CD4-positive, alpha-beta T cell treated with Interleukin-21 for 1 hour (primary cell): ENCODE measurements at places on chromosomes 5 and 9.
A peak's percentile ranks its signal among the peaks of the same experiment; 100 is the strongest.

DNA sequence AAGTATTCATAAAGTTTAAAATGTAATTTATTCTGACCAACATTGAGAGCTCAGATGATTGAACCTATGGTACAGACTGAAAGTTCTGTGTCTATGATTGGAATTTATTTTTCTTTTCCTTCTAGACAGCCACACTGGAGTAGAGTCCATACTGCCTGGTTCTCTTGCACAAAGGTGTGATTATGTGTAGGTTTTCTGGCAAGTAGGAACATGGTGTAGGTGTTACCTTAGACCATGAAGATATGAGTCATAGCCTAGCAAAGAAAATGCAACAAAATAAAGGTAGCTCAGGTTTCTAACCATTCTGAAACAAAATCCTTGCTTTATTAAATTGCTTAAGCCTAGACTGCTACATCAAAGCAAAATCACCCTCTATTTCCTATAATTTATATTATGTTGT lies 143.4 kb downstream of the CDH12 start:
- no peak for DNase-seq

DNA sequence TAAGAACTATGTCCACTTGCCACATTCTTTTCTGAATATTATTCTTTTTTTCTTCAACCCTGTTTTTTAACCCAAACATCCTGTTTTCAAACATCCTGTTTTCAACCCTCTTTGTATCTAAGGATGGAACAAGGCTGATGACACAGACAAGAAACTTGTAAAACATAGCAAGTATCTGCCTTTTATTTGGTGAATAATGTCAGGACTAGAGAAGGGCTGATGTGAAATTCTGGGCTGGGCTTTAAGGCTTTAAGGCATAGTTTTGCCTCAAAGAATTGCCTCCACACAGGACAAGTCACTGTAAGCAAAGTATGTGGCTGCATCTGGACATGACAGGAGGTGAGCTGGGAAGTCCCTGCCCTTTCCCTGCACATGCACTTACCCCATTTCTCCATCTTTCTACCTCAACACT lies 42.5 kb upstream of the RIC1 start:
- peak; percentile 32 for DNase-seq

DNA sequence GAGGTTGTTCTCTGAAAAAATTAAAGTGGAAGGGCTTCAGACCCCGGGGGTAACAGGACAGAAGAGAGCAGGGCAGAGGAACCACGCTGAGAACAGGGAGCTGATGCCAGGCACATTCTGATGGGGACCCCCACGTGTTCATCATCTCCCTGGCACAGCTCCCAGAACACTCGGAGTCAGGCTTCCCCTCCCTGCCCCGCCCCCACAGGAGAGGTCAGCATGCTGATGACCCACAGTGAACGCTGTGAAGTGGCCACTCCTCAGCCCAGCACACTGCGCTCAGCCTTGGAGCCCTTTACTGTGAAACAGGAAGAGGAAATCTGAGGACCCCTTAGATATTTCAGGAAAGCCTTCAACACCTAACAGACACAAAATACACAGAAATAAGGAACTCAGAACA lies 16.4 kb downstream of the RETREG1 start:
- no peak for DNase-seq

DNA sequence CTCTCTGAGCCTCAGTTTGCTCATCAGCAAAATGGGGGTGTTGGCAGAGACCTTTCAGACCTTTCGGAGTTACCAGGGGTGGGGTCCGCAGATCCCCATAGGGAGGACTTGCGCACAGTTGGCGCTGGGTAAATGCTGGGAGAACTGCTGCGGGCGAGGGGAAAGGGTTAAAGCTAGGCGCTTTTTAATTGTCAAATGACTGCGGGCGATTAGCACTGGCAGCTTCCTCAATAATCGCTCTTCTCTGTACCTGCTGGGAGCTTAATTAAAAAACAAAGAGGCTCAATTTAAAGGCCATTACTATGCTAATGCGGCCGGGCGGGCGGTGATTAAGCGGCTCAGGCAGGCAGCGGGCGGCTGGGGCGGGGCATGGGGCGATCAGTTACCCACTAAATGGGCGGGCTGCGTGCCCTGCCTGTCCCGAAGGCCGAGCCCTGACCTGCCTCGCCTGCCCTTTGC lies 63.0 kb downstream of the LMX1B start:
- no peak for DNase-seq

- no peak for DNase-seq
Observed at GRCh38 chr5:1806974-1807373, 5.8 kb downstream of the NDUFS6 start.

GRCh38 chr9:122263699-122264349 lies 816 bp downstream of the RBM18 start:
- peak; percentile 19 for DNase-seq

- no peak for DNase-seq
Observed at GRCh38 chr5:117103703-117104102, 529.1 kb upstream of the SEMA6A start.

DNA sequence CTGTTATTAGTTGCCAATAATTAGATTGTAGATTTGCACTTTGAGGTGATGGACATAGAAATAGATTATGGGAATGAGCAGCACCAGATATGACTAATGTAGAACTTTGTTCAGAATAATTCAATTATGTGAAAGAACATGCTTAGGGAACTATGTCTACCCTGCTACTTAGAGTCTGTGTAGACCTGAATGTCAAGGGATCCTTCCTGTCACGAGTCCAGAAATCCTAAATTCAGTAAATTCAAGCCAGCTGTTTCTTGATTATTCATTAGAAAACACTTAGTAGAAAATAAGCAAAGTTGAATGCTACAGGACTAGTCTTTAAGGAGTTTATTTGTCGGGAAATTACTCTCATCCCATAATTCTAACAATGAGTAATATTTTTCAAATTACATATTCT lies 887.3 kb upstream of the SEMA6A start:
- DNase-seq = no peak

GRCh38 chr9:137194909-137195308 lies 5.6 kb downstream of the TPRN start:
- DNase-seq = no peak

DNA sequence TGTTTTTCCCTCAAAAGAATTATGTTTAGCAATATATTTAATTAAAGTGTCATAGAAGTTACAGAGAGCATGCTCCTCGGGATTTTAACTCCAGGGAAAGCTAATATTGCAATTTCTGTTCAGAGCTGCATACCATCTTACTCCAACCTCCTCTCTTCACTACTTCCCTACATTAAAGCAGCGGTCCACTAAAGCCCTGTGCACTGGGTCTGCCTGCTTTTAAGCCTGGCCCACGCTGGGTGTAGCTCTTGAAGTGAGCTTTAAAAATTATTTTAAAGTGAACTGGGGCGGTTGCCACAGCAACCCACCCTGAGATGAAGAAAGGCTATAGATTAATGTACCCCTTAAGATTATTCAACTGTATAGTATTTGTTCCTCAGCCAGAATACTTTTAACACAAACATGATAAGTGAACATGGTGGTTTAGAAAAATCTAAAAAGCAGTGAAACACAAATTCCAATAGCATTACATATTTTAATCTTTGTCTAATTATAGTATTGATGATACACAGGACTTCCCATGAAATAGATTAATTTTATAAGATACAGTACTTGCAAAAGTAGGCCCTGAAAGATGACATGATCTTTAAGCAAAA lies 3.9 kb upstream of the MEF2C start:
- DNase-seq = no peak

- no peak for DNase-seq
Observed at GRCh38 chr9:18601956-18602355, 128.0 kb downstream of the ADAMTSL1 start.

GRCh38 chr5:14004598-14005394 lies 60.3 kb upstream of the DNAH5 start:
- no peak for DNase-seq

GRCh38 chr5:116280149-116280803 lies 195.5 kb downstream of the COMMD10 start:
- DNase-seq = no peak

DNA sequence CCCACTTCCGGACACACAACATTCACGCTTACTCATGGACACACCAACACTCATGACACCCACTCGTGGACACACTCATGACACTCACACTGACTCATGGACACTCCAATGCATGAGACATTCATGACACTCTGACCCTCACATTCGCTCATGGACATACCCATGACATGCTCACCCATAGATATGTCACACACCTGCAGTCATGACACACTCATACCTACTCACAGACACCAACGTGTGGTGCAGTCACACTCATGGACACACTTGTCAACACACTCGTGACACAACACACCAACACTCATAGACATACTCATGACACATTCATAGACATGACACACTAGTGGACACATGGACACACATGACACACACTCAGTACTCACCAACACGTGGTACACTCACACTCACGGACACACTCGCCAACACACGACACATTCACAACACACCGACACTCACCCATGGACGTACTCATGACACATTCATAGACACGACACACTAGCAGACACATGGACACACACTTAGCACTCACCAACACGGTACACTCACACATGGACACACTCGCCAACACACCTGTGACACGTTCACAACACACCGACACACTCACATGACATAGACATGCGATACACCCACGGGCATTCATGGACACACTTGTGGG lies 73.4 kb downstream of the PHF2 start:
- DNase-seq = no peak

GRCh38 chr5:136528481-136529030 lies 163.2 kb upstream of the TRPC7 start:
- no peak for DNase-seq

GRCh38 chr9:136103651-136104487 lies 8.8 kb upstream of the NACC2 start:
- no peak for DNase-seq

DNA sequence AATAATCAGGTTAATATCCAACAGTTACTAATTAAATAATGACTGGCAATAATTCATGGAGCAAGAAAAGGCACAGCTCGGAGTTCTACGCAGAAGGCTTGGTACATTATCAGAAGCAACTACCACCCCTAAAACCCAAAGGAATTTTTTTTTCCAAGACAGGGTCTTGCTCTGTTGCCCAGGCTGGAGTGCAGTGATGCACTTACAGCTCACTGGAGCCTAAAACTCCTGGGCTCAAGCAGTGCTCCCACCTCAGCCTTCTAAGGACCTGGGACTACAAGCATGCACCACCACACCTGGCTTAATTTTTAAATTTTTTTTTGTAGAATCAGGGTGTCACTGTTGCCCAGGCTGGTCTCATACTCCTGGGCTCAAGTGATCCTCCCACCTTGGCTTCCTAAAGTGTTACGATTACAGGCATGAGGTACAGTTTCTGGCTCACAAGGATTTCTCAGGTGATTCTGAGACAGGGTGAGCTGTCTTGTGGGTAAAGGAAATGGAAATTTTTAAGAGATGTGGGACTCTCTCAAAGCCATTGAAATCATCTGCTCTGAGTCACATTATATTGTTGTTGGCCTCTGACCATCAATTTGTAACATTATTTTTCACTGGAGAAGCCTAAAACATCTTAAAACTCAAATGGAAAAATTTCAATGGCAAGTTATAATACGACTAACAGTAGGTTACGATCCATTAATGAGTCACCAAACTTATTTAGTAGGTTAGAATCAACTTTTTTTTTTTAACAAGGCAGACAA lies 19.7 kb upstream of the HSDL2 start:
- no peak for DNase-seq

DNA sequence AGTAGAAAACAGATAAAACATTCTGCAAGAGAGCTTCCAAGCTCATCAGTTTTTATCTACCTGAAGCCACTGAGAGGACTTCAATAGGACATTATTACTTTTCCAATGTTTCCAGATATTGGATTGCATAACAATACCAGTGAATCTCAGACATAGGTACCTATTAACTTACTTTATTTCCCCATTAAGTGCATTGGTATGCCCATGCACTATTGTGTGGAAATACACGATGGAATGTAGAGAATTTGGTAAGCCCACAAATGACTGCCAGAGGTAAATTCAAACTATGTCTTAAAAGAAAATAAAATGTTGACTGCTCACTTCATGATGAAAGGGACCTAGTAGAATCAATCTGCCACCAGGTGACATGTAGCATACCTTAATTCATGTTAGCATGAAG lies 48.1 kb upstream of the PRR16 start:
- no peak for DNase-seq

DNA sequence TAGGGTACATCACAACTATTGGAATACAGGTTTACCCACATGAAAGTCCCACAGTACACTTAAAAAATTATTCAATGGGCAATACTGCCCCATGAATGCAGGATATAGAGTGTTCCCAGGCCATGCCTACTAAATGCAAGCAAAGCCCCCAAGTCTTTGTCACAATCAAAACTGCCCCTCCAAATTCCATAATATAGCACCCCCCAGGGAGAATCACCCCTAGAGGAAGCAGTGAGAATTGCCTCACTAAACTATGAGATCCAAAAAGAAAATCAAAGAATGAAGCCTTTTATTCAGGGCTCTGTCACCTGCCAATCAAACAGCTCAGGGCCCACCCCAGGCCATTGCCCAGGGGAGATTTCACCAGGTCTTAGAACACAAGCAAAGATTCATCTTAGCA lies 90.8 kb downstream of the ATPSCKMT start:
- DNase-seq = no peak

DNA sequence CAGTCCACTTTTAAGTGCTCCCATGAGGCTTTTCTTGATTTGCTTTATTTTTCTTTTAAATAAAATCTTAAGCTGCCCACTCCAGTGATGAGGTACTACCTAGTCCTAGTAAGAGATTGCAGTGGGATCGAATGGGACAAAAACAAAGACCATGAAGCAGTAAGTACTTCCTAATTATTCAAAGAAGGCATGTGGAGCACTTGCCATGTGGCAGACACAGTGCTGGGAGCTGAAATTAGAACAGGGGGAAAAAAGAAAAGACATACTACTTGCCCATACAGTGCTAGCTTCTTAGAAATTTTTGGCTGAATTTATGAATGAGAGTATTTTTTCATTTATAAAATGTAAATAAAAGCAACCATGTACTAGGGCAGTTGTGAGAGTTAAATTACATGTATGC lies 239.9 kb upstream of the TNC start:
- no peak for DNase-seq

- DNase-seq = peak; percentile 51
Observed at GRCh38 chr9:120905315-120906164, 21.1 kb downstream of the TRAF1 start.

DNA sequence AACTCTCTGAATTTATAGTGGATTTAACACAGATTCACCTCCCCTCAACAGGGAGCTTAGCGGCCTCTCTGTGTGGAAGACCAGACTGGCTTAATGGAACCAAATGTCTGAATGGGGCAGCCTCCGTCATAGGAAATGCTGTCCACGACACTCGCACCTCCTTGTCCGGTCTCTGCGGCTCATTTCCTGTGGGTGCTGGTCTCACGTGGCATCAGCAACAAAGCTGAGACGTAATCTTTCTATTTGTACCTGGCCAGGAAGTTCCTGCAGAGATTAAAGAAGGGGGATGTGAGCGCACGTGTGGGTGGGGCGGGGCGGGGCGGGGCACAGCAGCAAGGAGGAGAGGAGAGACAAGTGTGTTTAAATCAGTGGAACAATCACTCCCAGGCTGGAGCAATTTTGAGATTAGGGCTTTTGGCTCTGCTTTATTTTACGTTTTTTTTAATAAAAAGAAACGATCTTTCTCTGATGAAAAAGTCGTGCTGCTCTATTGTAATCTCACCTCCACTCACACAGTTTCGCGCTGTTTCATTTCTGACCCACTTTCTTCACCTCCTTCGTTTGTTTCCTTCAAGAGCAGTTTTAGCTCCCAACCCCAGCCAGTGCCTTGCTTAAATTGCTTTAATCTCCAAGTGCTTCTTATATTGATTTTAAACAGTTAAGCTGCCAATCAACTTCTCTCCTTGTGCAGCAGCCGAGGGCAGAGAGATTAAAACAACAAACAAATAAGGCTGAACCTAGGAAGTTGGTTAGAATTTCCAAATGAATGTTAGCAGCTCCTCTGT lies 132.2 kb upstream of the ASTN2 start:
- DNase-seq = peak; percentile 33

- no peak for DNase-seq
Observed at GRCh38 chr9:17528859-17529258, 50.0 kb upstream of the SH3GL2 start.
